Effector CD4-positive, alpha-beta T cell (primary cell): ENCODE measurements at places on chromosomes 4 and X.

- peak; percentile 14 for DNase-seq
These were observed 51.0 kb upstream of the NHSL2 start for GRCh38 chrX:71859637-71860036.

DNA sequence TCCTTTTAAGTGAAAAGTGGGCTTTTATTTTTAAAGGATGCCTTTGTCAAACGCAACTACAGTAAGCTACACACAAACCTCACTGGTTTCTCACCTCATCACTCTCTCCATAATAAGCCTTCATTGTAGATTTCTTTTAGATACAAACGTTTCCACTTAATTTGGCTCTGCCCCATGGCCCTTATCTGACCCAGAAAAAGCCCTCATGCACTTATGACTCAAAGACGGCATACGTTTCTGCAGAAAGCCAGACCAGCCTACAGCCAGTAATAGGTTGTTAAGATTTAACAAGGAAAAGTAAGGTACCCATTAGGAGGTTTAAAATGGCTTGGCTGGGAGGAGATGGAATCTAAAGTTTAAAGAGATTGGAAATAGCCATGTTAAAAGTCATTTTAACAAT, 914.6 kb upstream of the INTU start:
- no peak for DNase-seq

DNA sequence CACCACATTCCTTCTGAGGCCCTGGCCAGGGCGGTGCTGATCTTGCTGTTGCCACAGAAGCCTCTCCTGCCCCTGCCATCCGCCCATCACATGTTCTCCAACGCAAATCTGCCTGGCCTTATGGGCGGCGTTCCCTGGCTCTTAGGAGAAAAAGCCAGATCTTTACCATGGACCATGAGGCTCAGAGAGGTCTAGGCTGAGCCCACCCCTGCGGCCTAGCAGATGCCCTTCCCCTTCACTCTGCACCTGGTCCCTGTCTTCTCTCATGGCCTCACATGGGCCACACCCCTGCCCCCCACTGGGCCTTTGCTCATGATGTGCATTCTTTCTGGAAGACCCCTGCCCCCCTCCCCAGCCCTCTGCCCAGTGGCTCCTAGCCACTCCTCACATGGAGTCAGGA, 78.5 kb downstream of the CRMP1 start:
- DNase-seq: no peak

- DNase-seq: no peak
These were observed 137.9 kb downstream of the GRIA2 start for GRCh38 chr4:157358439-157358838.

GRCh38 chr4:126012691-126013290, 698.0 kb downstream of the FAT4 start:
- DNase-seq: no peak

- no peak for DNase-seq
These were observed 432.6 kb upstream of the GALNT7 start for GRCh38 chr4:172736046-172736445.

DNA sequence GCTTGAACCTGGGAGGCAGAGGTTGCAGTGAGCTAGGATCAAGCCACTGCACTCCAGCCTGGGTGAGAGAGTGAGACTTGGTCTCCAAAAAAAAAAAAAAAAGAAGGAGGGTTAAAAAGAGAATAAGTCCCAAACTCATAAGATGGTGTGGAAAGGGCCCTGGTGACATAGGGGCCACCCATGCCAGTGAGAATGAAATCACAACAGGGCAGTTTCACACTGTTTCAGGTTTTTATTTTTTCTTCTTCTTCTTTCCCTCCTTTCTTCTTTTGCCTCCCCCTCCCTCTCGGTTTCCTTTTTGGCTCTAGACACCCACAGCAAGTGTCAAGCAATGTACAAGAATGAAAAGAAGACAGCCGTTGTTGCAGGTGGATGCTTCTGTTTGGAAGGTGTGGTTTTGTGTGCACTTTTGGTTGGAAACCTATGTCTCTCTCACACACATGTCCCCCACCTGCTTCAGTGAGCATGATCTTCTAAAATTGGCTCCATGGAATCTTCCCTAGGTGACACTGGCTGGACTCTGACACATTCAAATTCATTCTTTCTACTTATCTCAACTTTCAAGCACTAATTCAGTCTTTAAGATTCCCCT, 14.4 kb upstream of the TLR8 start:
- DNase-seq: no peak

GRCh38 chrX:96861661-96862060, 22.0 kb upstream of the RPA4 start:
- DNase-seq: no peak

DNA sequence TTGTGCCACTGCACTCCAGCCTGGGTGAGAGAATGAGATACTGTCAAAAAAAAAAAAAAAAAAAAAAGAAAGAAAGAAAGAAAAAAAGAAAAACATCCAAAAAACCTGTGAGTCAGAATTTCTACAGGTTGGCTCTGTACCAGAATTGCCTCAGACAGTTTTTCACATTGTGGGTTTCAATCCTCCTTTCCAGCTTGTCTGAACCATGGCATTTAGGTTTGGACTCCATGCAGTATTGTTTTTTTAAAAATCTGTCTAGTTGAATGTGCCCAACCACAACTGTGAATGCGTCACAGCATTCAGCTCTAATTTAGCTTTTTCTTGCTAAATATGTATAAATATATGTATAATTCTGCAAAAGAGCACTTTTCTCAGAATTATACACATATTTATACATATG, 31.4 kb upstream of the ARSH start:
- no peak for DNase-seq

DNA sequence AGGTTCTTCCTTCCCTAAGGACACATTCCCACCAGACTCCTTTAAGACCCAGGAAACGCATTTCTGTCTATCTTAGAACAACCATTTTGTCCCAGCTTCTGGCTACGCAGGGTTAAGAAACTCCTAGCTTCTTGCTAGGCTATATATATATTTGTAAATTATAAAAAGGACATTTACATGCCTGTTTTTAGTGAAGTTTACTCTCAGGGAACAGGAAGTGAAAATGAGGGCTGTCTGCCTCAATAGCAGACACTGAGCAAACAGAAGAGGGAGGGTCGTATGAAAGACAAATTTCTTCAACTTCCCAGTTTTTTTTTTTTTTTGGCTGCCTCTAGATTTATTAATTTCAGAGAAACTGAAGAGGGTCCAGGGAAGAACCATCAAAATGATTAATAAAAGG, 9.3 kb upstream of the FRMPD3 start:
- no peak for DNase-seq

GRCh38 chr4:158259955-158260575, 49.8 kb downstream of the TMEM144 start:
- DNase-seq: no peak

GRCh38 chr4:73852771-73853170, 325 bp upstream of the PF4V1 start:
- DNase-seq: no peak

- DNase-seq: no peak
These were observed 17.6 kb downstream of the GIMD1 start for GRCh38 chr4:106351016-106351415.

- no peak for DNase-seq
These were observed 736.3 kb upstream of the PCDH7 start for GRCh38 chr4:29983890-29984289.

DNA sequence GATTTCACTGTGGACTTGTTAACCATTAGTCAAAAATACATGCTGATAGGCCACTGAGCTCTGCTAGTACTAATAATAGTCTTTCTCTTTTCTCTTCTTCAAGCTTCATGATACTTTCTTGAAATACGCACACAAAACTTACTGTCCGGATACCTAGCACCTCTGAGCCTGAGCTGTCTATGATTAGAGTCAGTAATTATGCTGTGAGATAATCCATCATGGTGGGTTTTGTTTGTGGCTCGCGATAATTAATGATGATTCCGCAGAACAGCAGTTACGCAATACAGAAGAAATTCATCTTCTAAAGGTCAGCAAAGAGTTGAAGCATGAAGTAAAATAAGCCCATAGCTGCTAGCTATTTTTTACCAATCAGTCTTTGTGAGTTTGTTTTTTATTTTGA, 511.5 kb upstream of the GALNT7 start:
- DNase-seq: no peak

DNA sequence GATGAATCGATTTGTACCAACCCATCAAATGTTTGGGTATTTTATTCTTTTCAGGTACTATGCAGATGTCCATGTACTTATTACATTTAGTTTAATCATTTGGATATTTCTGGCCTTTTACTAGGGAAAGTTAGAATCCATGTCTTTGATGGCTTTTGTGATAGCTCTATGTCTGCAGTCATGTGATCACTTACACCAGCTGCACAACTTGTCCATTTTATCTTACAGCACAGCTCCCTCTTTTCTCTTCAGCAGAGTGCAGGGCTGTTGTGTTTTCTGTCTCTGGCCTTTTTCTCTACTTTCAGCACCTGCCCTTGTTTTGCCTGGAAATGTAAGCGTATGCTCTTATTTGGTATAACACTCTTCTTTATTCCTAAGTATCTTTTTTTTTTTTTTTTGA, 30.6 kb downstream of the WWC2 start:
- no peak for DNase-seq

GRCh38 chr4:33825685-33826084, 2418.6 kb downstream of the ARAP2 start:
- DNase-seq: no peak

- DNase-seq: no peak
These were observed 53.9 kb upstream of the C4orf50 start for GRCh38 chr4:6071959-6072720.

DNA sequence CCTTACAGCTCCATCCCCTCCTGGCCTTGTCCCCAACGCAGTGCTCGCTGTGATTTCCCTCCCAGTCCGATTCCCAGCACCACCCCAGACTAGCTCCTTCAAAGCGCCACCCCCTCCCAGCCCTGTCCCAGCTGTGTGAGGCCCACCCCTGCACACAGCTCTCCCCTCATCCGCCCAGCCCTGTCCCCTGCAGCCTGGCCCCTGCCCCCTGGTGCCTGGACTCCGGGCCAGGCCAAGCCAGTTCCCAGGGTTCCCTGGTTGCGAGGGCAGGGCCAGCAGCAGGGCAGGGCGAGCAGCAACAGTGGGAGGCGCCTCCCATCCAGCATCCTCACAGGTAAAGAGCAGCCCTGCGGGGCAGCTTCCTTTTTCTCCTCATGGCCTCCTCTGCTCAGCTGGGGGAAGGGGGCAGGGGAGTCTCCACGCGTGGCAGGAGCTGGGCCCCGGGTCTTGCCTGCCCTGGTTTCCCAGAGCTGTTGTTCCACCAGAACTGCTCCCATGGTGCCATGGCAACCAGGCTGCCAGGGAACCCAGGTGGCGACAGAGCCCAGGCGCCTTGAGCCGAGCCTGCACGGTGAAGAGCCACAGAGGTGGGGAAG, 24.8 kb downstream of the IQSEC2 start:
- no peak for DNase-seq

- no peak for DNase-seq
These were observed 22.8 kb downstream of the GPRIN3 start for GRCh38 chr4:89284828-89285227.

GRCh38 chrX:49312176-49312575, 8.7 kb downstream of the GAGE10 start:
- no peak for DNase-seq

DNA sequence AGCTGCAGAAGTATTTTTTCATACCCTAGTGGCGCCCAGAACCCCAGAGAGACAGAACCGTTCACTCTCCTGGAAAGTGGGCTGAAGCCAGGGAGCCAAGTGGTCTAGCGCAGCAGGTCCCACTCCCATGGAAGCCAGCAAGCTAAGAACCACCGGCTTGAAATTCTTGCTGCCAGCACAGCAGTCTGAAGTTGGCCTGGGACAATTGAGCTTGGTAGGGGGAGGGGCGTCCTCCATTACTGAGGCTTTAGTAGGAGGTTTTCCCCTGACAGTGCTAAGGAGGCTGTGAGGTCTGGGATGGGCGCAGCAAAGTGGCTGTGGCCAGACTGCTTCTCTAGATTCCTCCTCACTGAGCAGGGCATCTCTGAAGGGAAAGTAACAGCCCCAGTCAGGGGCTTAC, 84.5 kb upstream of the ATXN3L start:
- DNase-seq: no peak

DNA sequence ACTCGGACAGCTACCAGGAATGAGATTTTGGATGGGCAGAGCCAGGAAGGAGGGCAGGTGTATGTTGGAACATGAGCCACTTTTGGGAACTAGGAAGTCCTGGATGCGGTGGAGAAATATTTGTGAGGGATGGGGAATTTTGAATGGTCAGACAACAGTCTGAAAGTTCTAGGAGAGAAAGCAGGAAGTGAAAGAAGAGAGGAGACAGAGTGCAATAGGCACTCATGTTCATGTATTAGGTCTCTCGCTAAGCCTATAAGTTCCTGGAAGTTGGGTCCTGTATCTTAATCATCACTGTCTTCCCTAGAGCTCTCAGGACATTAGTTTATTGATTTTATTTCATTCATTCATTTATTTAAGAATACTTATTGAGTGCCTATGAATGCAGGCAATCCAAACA, 65.7 kb upstream of the CITED1 start:
- DNase-seq: no peak

- no peak for DNase-seq
These were observed 313.2 kb downstream of the ANTXR2 start for GRCh38 chr4:79759793-79760192.

- DNase-seq: no peak
These were observed 85.9 kb downstream of the RASL11B start for GRCh38 chr4:52948057-52948423.

GRCh38 chrX:71191248-71191647, 31.8 kb upstream of the GJB1 start:
- no peak for DNase-seq

DNA sequence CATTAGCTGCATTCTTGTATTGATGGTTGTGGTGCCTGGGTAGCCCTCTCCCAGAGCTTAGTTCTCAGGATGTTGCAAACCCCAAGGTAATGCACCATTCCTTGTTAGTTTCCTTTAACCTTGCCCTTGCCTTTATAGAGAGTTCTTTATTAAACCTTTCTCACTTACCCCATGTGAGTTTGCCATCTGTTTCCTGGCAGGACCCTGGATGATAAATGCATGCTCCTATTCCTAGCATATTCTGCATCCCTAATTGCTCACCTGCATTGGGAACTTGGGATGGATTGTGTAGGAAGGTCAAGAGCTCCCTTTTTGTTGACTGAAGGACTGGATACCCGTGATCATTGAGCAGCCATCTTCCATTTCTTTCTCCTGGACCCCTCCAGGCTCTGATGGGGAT, 59.9 kb upstream of the AP1S2 start:
- DNase-seq: no peak

GRCh38 chrX:121755541-121755940, 708.1 kb downstream of the GLUD2 start:
- DNase-seq: no peak

- DNase-seq: no peak
These were observed 2156.6 kb upstream of the TENM3 start for GRCh38 chr4:180086480-180087190.

DNA sequence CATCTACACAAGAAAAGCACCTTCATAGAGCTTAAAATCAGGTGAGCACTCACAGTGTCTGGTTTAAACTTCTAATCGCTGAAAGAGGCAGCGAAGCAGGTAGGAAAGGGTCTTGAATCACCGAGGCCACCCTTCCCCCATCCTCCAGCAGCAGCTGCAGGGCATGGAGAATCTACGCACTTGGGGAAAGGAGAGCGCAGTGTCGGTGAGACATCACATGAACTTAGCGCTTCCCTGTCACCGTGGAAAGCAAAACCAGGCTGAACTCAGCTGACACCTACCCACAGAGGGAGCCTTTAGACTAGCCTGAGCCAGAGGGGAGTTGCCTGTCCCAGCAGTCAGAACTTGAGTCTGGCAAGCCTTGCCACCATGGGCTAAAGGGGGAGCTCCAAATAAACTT, 197.2 kb upstream of the ZFP42 start:
- no peak for DNase-seq

GRCh38 chr4:127364911-127365310, 267.8 kb upstream of the INTU start:
- no peak for DNase-seq
